ENCODE measurements at places on chromosomes 12 and 14.

GRCh38 chr14:96095058-96095457, 55.9 kb downstream of the C14orf132 start:
- DNase-seq: no peak

- DNase-seq: no peak
Measured at GRCh38 chr12:102120886-102121285, 903 bp downstream of the PARPBP start.

- DNase-seq: no peak
Measured at GRCh38 chr12:68180792-68181744, 21.5 kb upstream of the IFNG start.

DNA sequence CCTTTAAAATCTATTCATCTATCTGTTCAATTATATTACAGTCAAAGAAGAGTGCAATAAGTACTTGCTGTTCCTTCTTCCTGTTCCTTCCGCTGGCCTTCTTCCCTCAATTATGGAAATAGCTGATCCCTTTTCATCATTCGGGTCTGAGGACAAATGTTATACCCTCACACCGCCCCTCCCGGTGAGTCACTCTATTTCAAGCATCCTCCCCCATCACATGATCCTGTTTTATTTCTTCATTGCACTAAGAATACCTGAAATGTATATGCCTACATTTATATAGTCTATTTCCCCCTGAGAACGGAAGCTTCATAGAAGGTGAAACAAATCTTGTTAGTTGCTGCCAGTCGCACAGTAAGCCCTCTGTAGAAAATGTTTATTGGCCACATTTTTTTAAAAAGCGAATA, 2.5 kb downstream of the SLC38A1 start:
- peak; percentile 15 for DNase-seq

- no peak for DNase-seq
Measured at GRCh38 chr12:5451251-5451650, 19.3 kb downstream of the NTF3 start.

DNA sequence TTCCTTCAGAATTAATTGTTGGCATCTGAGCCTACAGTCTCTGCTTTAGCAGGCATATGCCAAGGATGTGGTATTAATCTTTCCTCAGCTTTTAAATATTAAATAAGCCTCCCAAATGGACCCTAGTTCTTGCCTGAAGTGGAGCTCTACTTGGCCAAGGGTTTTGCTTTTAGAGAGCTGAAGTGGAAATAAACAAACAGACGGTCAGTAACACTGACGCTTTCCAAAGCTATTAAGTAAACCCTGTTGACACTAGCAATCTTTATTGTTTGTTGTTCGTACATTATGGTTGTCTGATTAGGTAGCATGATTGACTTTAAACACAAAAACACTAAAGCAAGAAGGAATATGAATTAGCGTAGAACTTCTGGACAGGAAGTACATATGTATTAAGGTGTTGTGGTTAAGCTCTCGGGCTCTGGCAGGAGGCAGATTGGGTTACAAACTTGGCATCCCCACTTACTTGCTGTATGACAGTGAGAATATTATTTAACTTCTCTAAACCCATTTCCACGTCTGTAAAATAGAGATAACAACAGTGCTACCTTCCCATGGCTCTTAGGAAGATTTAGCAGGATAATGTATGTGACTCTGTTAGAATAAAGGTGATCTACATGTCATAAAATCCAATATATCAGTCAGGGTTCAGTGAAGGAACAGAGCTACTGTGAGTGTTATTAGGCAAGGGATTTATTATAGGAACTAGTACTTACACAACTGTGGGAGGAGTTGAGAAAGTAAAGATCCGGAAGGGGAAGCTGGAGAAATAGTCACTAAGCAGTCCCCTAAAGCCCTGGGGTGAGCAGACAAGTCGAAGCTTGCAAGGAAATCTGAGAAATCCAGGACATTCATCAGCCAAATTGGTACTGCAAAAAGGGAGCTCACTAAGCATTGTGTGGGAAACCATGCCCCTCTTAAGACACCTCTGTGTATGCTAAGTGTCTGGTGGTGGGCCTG, 92.2 kb upstream of the ATF7IP start:
- DNase-seq: no peak

DNA sequence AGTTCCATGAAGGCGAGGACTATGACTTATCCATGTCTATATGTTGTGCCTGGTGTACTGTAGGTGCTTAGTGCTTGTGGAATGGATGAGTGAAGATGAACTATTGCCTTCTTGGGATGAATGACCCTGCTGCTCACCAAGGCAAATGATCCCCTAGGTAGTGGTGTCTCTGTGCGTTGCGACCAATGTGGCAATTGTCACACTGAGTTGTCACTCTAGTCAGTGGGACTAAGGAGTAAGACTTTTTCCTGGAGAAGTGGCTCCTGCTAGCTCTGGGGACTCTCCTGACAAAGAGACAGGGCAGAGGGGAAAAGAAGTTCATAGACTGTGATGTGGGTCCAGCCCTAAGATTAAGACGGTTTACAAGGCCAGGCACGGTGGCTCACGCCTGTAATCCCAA, 3.4 kb upstream of the ACVR1B start:
- no peak for DNase-seq

GRCh38 chr12:22916815-22917214, 291.8 kb downstream of the ETNK1 start:
- DNase-seq: no peak

DNA sequence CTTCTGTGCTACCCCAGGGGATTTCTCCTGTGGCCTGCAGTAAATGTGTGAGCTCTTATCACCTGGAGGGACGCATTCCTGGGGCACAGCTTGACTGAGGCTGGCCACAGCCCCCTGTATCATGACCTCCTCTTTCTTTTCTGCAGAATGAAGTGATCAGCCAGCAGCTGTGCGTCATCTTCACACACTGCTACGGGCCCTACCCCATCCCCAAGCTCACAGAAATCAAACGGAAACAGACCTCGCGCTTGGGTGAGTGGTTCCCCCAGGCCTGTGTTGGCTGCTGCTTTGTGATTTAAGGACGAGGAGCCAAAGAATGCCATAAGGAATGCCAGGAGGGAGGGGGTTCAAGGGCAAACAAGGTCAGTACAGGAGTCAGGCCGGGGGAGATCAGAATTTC, 50.5 kb upstream of the PWP1 start:
- DNase-seq: no peak

- DNase-seq: no peak
Measured at GRCh38 chr12:14802247-14802646, 1.0 kb downstream of the WBP11 start.

DNA sequence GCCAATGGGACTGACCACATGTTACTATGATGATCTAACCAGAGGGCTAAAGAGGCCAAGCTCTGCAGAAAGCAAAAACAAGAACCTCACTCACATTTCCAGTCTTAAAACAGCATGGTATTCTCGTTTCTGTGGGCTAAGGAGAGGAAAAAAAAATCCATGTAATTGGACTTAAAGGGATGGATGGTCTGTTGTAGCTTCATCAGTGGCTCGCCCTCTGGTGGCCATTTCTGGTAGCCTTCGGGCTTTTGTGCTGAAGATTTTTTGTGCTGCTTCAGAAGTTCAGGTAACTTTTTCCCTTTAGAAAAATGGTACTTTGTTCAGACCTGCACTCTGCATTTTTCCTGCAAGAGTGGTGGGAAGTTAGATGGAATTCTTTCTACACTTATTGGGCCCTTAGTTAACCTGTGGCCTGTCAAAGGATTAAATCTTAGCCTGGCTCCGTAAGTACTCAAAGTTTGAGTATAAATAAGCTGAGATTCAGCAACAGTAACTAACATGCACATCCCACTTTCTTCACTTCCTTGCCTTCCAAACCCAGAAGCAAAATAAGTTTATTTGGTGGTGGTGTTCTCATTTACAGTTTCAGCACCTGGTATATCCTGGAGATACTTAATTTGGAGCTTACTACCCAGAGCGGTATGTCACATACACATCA, 22.3 kb downstream of the DCAF4 start:
- DNase-seq: peak; percentile 41

- DNase-seq: no peak
Measured at GRCh38 chr12:110117956-110118685, 6.0 kb upstream of the IFT81 start.

DNA sequence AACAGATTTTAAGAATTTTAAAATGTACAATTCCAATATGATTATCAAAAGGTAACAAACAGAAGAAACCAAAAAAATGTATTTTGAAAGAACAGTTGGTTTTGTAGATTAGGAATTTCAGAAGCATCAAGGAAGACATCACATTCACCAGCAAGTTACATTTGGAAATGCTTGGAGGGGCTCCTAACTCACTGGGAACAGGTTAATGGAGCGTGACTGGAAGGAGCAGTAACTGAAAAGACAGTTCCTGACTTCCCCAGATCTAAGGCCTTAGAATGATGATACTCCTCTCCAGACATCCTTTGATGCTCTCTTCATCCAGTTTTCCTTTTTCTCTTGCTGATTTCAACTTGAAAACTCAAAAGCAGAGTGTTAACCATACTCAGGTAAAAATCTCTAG, 220.0 kb upstream of the EGLN3 start:
- DNase-seq: no peak

DNA sequence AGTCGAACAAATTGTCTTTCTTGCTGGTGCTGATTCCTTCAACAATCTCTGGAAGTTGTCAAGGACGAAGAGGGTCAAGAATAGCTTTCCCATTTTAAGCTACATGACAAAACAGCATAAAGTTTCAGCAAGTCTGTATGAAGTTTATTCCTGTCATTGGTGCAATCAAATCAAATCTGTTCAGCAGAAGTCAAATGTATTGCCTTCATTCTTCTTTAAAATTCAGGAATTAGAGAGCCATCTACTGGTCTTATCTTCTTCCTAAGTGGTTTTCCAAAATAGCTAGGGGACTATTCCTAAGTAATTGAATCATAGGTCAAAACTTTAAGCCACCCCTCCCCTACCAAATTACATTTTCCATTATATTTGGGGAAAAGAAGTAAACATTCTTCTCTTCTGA, 990.2 kb downstream of the GALC start:
- DNase-seq: no peak

DNA sequence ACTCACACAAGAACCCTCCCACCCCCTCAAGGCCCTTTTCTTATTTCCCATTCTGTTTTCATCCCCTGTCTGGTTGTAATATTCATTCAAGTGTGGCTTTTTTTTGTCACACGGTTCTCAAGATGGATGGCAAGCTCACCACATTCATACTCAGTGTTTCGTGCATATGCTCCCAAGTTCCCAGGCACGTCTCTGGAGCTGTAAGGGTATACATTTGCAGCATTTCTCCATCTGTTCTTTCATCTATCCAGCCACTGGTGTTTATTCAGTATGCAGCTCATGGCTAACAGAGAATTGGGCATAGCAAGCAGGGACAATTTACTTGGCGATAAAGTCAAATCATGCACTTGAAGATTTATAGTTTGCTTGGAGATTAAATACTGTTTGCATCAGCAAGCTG, 212.1 kb downstream of the GRIN2B start:
- no peak for DNase-seq

GRCh38 chr12:51962737-51963136, 11.2 kb downstream of the ACVR1B start:
- no peak for DNase-seq

GRCh38 chr12:32574585-32574984, 104.5 kb upstream of the DNM1L start:
- DNase-seq: no peak

DNA sequence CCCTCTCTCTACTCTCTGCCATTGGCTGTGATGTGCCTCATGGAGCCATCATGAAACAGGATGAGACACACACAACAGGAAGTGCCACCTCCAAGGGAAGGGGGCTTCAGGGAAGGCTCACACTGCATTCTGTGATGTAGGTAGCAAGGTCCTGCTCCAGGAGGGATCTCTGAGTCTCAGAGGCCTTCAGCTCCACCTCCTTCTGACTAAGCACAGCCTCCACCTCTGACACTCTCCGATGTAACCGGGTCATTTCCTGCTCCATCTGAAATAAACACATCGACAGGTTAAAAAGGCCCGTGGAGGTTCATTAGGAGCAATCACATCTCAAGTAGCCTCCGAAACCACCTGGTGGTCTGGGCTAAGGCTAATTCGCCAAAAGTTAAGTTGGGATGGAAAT, 93.3 kb downstream of the CIT start:
- DNase-seq: no peak

DNA sequence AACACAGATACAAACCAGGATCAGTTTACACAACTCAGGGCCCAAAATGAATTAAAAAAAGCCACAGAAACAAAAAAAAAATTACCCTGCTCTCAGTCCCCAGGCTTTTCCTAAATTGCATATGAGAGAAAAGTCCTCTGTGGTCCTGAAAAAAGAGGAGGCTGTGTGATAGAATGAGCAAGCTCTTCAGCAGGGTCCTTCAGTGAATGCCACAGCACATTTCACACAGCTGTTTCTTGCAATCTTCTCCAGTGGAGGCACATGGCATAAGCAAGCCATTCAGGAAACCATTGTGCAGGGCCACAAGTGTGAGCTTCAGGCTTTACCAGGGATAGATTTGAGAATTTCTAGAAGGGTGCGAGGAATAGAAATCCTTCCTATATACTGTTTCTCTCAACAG, 168.5 kb downstream of the PPM1H start:
- DNase-seq: no peak

DNA sequence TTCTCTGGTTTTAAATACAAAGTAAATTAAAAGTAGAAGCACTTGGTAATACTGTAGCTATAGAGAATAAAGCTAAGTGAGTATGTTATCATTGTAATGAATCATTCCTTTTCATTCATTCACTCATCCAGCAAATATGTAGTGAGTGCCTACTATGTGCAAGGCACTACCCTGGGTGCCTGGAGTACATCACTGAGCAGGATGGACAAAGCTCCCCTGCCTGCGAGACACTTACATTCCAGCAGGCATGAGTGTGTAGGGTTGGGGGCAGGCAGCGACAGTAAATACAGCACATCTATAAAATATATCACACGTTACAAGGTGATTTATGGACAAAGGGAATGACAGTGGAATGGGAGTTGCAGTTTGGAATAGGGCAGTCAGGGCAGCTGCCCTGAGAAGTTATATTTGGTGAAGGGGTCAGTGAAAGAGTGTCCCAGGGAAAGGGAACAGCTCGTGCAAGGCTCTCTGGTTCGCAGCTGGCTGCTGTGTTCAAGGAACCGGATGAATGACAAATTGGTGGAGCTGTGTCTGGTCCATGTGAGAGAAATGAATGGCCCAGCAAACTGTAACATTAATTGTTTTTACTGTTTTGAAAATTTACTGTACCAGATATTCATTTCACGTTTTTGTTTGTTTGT, 159.6 kb downstream of the CRADD start:
- no peak for DNase-seq

GRCh38 chr14:87952307-87953094, 40.5 kb downstream of the GALC start:
- no peak for DNase-seq

Measured in stimulated activated CD4-positive, alpha-beta T cell treated with anti-CD3 and anti-CD28 coated beads, Interleukin-4, amount 100 ng/mL, for 4 hours (primary cell).